ENCODE measurements at places on chromosomes 2 and 18.

DNA sequence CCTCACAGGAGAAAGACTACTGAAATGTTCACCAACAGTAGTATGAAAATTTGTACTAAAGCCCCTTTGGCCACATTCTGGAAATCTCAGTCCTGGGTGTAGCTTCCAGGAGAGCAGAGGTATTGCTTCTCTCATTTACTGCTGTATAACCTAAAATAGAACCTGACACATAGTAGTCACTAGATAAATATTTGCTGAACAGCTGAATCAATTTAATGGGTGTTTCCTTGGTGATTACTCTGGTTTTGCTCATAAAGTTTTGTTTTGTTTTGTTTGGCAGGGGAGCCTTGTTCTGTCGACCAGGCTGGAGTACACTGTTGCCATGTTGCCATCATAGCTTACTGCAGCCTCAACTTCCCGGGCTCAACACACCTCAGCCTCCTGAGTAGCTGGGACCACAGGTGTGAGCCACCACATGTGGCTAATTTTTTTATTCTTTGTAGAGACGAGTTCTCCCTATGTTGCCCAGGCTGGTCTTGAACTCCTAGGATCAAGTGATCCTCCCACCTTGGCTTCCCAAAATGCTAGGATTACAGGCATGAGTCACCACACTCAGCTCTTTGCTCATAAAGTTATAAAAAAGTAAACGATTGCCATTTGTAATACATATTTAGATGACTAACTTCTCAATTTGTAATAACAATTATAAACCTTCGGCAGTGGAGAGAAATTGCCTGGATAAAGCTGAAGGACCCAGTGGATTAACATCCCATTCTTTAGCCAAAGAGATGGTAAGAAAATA, 11.5 kb upstream of the PARD3B start:
- no peak for DNase-seq

GRCh38 chr2:46841621-46842020, 74.0 kb downstream of the MCFD2 start:
- DNase-seq = no peak

- no peak for DNase-seq
Observed at GRCh38 chr2:169683054-169683424, 11.2 kb downstream of the CFAP210 start.

- no peak for DNase-seq
Observed at GRCh38 chr18:75531212-75531850, 103.8 kb upstream of the SMIM21 start.

GRCh38 chr2:23401427-23402204, 16.6 kb downstream of the KLHL29 start:
- DNase-seq = no peak

DNA sequence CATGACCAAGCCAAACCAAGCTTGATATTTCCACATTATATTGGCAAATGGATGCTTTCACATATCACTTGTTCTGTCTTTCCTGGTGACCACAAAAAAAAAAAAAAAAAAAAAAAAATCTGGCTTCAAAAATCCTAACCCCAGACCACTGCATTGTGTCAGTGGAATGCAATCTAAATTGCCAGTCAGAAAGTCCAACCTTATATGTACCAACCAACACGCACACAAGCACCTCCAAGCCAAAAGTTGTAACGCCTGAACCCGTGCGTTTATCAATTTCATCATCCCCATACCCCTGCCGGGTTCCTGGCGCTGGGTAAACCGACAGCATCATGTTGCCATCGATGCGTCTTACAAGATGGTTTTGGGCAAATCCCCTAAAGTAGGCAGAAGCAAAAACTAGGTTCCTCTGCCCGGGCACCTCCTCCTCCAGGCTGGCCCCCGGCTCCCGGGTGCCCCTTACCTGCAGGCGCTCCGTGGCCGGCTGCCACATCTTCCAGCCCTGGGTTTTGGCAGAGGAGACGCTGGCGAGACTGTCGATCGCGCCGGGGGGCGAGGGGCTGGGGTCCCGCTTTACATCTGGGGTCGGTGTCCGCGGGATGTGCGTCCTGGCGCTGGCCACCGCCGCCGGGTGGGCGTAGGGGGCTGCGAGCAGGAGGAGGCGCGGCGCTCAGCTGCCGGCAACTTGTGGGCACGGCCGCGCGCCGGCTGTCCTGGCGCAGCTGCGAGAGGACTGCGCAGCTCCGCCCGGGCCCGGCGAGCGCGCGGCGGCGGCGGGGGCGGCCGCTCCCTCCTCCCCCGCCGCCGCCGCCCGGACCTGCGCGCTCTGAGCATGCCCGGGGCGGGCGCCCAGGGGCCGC, at the start of gene PID1:
Gene PID1 (minus strand): TSS at position 737 of the 860 bp plus-strand sequence. CDS start 244 bp downstream, at position 493.
- no peak for DNase-seq

DNA sequence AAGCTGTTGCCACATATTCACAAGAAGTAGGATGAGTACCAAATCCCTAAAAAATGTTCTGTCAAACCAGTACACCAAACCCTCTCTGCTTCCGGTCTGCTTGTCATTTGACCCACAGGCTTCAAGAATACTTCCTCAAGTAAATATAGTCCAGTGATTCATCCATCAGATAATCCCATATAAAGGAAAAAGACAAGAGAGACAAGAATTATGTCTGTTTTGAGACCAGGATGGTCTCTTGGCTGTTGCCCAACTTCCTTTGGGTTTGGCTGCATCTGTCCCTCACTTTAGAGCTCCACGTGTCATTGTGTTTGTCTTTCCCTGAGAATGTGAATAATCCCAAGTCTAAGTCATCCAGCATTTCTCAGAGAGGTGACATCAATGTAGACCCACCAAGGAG, 91.5 kb upstream of the NRP2 start:
- no peak for DNase-seq

- no peak for DNase-seq
Observed at GRCh38 chr18:7980136-7980535, 413.0 kb downstream of the PTPRM start.

GRCh38 chr2:197883354-197884032, 79.1 kb downstream of the PLCL1 start:
- no peak for DNase-seq

- no peak for DNase-seq
Observed at GRCh38 chr18:48929941-48930713, 20.6 kb downstream of the SMAD7 start.

DNA sequence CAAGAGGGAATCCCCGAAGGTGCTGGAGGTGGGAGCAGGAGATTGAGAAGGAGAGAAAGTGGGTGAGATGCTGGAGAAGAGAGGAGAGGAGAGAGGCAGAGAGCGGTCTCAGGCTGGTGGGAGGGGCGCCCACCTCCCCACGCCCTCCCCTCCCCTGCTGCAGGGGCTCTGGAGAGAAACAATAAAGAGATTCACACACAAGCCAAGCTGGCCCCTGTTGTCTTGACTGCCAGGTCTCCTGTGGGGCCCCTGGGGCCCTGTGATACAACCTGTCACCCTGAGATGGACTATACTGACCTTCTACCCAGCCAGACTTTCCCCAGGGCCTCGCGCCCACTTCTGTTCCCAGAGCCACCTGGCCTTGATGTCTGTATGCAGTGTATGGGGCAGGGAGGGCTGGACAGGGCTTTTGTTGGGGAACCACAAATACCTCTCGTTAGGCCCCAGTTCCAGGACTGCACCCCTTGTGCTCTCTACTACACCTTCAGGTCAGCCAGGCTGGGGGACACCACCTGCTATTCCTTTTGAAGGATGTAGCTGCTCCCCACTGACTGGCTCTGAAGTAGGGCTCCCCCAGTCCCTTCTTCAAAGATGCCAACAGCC, 8.0 kb upstream of the SPEG start:
- no peak for DNase-seq

DNA sequence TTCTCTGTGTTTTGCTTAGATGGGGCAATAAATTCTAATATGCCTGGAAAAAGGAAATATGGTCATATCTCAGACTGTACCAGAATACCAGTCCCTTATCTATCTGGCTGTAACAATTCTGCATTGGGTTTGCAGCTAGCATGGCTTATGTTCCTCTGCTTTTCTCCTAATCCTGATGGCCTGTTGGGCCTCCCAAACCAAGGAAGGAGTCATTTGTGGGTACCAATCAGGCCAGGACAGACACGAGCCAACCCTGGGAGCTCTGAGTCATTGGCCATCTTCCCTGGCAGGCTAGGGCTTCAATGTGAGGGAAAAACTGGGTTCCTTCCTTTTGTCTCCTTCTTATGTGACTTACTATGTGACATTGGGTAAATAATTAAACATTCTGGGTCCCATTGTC, 12.0 kb downstream of the SMARCAL1 start:
- DNase-seq = no peak

GRCh38 chr2:234723400-234723799, 226.5 kb upstream of the ARL4C start:
- DNase-seq = no peak

- DNase-seq = no peak
Observed at GRCh38 chr2:59933948-59934347, 619.5 kb downstream of the BCL11A start.

DNA sequence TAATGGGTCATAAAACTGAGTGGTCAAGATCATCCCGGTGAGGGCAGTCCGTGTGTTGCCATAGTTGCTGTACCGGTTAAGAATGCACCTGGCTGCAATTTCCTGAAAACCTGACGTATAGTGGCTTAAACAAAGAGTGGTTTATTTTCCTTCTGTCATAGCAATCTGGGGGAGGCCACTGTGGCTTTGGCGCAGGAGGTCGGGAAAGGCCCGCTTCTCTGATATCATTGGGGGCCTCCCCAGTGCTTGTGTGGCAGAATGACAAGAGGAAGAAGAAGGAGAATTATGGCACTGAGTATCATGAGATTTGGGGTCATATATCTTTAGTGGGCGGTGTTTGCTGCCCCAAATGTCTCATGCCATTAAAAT, 4.4 kb downstream of the C2orf92 start:
- no peak for DNase-seq
